ENCODE measurements at places on chromosomes 16 and 17.
A peak's percentile ranks its signal among the peaks of the same experiment; 100 is the strongest.

DNA sequence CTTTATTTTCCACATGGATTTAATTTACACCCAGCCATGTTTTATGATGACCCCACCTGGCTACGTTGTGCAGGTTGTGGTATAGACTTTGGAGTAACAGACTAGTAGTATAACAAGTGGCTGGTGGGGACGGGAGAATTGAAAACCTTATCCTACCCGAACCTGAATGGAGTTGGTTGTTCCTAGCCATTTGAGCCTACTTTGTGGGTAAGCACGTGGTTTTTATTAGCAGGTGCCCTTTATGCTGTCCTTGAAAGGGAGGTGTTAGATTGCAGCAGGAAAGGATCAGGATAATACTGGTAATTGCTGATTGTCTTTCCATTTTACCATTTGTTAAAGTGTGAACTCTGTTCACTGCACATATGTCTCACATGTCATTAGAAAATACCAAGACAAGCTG lies 31.9 kb upstream of the PHAF1 start:
- DNase-seq, result peak; percentile 64

DNA sequence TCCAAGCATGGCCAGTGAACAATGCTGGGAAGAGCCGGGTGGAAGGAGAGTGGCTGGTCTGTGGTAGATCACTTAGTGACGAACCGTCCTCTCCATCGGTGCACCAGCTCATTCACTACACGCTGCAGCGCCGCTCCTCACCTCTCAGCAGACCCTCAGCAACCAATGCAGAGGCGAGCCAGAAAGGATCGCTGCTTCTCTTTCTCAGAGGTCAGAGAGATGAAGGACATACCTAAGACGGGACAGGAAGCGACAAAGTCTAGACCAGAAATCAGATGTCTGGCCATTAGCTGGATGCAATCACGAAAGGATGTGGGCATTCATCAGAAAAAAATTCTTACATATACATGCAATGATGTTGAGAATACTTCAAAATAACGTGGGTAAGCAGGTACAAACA lies 26.9 kb downstream of the NSMCE1 start:
- no peak for DNase-seq

DNA sequence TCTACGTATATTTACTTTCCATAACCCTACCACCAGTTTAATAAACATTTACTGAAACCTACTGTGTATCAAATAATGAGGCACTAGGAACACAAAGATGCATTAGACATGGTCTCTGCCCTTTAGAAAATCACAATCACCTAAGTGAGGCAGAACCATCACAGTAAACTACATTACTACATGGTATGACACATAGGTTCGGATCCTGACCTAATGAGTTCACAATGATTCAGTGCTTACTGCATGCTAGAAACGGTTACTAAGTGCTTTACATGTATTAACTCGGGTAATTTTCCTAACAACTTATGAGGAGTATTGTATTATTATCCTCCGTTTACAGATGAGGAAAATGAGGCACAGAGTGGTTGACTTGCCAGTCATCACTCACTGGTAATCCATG lies 5.2 kb upstream of the SYNRG start:
- no peak for DNase-seq

GRCh38 chr17:6488008-6488539 lies 43.8 kb downstream of the PIMREG start:
- DNase-seq, result no peak

DNA sequence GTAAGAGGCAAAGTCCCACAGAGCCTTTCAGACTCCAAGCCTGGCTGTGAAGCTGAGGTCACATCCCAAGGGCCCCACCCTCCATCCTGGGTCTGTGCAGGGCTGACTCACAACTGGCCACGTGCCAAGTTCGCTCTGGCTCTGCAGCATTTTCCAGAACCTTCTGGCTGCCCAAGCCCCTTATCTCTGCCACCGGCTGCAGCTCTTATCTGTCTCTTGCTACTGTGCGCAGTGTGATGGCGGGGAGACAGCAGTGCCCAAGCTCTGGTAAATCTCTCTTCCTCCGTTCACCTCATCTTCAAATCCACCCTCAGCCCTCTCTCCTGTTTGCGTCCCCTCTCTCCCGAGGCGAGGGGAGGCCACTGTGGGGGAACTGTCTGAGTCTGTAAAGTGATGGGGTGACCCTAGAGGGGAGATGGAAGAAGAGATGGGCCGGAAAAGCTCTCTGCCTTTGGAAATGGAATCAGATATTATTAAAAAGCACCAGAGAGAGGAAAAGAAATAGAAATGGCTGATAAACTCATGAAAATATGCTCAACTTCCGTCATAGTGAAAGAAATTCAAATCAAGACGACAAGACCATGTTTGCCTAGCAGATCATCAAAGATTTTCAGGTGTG lies 162.7 kb upstream of the CDC42EP4 start:
- peak; percentile 69 for DNase-seq

DNA sequence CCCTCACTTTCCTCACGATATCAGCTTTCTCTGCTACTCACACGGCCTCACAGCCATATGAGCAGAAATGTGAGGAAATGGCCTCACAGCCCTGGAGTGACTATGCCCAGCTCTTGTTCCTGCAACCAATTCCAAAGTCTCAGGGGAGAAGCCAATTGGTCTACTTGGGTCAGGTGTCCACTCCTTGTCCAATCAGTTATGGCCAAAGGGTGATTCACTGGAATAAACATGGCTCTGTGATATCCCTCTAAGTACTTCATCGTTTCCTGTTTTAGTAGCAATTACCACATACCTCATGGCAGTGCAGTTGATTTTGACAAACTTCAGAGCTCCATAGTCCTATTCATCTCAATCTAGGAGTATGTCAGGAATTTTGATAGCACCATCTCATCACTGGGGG lies 195.4 kb downstream of the KATNIP start:
- no peak for DNase-seq

GRCh38 chr16:12455287-12455798 lies 348.3 kb downstream of the CPPED1 start:
- DNase-seq, result peak; percentile 48

GRCh38 chr16:53775821-53776431 lies 72.0 kb downstream of the FTO start:
- DNase-seq, result no peak

- no peak for DNase-seq
Measured at GRCh38 chr16:14427371-14427948, 202.6 kb downstream of the PARN start.

DNA sequence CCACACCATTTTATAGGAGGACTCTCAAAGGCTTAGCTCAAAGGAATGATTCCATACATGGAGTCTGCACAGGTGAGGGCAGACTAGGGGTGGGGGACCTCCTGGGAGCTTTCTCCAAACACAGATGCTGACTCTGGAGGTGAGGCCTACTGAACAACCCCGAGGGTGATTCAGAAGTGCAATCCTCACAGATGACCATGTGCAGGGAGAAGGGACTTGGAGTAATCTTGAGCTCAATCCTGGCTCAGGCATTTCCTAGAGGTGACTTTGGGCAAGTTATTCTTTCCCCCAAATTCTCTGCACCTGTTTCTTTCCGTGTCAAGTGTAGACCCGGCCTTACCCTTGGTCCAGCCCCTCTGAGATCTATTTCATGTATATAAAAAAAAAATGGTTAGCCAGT lies 401.5 kb downstream of the SLC39A11 start:
- DNase-seq, result no peak

GRCh38 chr16:22670044-22670536 lies 143.9 kb upstream of the HS3ST2 start:
- DNase-seq, result no peak

DNA sequence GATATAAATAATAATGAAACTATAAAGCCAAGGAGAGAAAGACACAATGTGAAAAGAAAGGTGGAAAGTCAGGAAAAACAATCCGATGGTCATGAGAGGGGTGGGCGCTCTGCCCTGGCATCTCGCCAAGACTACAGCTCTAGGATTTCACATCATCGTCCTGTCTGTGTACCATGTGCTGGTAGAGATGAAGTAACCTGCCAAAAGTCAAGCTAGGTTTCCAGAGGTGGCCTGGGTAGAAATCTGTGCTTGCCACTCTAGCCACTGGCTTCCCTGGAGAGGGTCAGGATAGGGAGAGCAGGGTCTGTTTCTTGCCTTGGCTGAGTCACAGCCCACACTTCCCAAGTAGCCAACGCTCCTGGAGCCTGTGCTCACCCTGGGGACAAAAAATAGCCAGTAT lies 31.0 kb upstream of the TRAP1 start:
- no peak for DNase-seq

GRCh38 chr17:19645734-19646201 lies 2.8 kb upstream of the ALDH3A2 start:
- DNase-seq, result no peak

DNA sequence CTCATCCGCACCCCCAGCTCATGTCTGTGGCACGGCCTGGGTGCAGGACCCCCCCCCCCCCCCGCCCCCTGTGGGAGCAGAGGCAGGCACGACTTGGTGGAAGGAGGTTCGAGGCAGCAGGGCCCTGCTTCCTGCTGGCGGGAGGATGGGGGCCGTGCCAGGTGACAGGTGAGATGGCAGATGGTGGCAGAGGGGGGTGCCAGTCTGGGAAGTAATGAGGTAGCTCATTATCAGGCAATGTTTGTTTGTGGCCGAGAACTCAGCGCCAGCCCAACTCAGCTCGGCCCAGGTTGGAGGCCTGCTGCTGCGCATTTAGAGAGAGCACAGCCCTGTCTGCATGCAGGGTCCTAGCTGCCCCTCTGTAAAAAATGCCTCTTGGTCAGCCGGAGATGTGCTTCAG lies 40.1 kb upstream of the JPH3 start:
- peak; percentile 41 for DNase-seq
